Stimulated activated naive CD4-positive, alpha-beta T cell (primary cell): ENCODE measurements at places on chromosomes 5 and 9.
A peak's percentile ranks its signal among the peaks of the same experiment; 100 is the strongest.

DNA sequence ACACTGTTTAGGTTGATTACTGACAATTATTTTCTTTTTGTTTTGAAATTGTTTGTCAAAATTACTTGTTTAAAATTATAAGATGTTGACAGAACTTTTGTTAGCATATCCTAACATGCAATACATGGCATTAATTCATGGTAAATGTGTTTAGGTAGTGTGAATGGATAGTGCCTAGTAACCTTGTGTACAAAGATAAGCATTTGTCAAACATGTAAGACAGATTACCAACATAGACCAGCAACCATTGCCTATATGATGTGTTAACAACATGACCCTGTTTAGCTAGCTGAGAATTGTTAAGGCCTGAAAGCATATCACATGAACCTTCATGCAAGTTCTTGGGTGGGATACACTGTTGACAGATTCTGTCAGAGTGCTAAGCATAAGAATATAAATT lies 13.4 kb downstream of the MAN2A1 start:
- no peak for DNase-seq

DNA sequence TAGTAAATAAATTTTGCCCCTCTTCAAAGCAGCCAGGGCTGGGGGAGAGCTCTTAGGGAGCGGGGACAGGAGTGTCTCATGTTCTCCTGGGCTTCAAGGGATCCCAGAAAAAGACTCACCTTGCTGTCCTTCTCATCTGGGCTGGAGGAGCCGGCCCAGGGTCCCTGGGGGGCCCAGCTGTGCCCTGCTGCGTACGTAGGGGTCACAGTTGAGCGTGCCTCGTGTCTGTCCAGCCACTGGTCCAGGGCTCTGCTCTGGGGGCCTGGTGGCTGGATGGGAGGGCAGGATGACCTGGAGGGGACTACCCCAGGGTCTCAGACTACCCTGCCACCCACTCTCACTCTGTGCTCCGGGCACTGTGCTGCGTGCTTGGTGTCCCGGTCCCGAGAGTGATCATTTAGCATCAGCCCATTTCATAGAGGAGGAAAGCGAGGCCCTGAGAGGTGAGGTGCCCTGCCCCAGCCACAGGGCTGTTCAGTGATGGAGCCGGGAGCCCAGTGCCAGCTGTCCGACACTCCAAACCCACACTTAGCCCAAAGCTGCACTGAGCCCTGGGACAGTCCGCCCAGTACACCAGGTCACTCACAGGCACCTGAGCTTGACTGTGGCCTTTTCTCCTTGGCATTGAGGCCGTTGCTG lies 26.2 kb upstream of the TDRD7 start:
- DNase-seq = no peak

GRCh38 chr9:134190232-134191121 lies 26.1 kb upstream of the RNU6ATAC start:
- no peak for DNase-seq

DNA sequence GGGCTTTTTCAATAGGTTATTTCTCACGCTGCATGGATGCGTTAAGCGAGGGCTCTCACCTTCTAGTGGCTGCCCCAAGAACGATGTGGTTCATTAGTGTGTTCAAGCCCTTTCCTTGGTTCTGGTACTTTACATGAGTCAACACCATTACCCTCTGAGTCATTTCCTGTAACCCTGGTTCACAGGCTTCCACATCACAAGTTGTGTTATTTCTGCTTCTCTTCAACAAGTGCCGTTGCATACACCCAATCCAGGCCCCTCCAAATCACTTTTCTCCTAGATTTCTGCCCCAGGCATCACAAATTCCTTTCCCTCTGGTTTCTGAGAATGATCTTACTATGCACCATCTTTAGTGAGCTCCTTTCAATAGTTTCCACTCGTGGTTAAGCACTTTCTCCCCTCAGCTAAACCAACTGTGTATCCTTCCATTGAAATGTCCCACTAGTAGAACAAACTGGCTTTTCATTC lies 69.5 kb upstream of the RAD23B start:
- DNase-seq = no peak

DNA sequence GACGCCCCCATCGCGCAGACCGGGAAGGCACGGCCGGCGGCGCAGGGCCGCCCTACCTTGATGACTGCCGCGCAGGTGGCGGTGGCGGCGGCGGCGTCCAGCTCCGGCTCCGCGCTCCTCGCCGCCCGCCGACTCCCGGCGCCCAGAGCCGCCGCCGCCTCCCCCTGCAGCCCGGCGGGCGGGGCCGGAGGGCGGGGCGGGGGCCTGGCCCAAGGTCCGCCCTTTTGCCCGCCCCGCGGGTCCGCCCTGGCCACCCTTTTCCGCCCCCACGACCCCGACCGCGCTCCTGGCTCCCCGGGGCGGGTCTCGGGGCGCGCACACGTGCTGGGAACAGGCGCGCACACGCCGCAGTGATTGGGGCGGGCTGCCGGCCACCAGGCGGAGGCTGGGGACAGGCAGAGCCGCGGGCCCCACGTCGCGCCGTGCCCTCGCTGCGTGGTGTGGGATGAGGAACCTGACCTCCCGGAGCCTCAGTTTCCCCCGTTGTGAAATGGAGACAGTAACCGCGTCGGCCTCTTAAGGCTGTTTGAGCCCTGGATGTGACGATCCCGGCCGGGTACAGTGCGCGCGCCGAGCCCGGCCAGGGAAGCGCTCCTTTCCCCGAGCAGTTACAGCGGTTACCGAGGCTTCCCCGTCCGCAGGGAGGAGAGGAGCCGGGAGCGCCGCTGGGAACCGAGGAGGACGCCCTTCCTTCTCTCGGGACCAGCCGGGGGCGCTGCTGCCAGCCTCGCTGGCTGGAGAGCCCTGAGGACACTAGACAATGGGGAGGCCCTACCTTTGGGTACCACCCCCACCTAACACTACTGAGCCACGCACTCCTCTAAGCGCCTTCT lies at the start of gene CORO2A:
CORO2A (minus strand) TSS at position 135 of the 833 bp plus-strand sequence. CDS start 34,977 bp downstream, outside the sequence.
- DNase-seq = peak; percentile 46

DNA sequence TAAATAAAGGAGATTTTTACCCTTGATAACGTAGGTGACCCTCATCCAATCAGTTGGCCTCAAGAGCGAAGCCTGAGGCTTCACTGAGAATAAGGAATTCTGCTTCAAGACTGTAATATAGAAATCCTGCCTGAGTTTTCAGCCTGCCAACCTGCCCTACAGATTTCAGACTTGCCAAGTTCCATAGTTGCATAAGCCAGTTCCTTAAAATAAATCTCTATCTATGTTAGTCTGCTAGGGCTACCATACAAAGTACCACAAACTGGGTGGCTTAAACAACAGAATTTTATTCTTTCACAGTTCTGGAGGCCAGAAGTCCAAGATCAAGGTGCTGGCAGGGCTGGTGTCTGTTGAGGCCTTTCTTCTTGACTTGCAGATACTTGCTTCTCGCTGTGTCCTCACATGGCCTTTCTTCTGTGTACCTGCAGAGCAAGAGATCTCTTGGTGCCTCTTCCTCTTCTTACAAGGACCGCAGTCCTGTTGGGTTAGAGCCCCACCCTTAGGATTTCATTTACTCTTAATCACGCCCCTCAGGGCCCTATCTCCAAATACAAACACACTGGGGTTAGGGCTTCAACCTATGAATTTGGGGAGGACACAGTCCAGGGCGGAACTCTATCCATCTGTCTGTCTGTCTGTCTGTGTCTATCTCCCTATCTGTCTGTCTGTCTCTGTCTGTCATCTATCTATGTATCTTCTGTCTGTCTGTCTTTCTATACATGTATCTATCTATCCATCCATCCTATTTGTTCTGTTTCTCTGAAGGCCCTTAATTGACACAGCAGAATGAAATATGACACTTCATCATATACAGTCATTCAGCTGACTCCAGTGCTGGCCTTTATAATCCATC lies 17.0 kb upstream of the CMBL start:
- no peak for DNase-seq

GRCh38 chr5:7261049-7261448 lies 134.9 kb upstream of the ADCY2 start:
- DNase-seq = no peak

DNA sequence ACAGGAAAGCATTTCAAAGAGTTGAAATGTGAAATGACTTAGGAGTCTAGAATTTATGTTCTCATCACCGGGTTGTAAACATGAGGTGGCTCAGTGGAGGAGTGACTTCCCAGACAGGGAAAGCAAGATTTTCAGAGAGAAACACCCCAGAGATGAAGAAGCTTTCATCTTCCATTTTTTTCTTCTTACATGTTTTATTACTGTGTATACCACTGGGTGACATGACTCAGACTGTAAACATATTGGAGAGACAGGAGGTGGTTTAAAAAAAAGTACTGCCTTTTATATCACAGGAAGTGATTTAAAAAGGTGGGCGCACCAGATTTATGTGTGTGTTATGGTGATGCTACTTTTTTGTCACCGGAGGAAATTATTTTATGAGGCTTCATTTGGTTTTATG lies 209.1 kb upstream of the TUT7 start:
- DNase-seq = no peak

- no peak for DNase-seq
Observed at GRCh38 chr9:122334916-122335315, 35.9 kb upstream of the PTGS1 start.

DNA sequence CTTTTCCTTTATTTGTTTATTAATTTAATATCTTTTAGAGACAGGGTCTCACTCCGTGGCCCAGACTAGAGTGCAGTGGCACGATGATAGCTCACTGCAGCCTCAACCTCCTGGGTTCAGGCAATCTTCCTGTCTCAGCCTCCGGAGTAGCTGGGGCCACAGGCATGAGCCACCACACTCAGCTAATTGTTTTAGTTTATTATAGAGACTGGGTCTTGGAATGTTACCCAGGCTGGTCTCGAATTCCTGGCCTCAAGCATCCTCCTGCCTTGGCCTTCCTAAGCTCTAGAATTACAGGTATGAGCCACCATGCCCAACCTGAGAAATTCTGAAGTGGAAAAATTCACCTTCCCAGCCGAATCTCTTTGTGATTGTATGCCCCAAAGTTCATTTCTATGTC lies 139.4 kb upstream of the SLC12A2 start:
- no peak for DNase-seq
